ENCODE measurements at places on chromosomes 12 and 14.
A peak's percentile ranks its signal among the peaks of the same experiment; 100 is the strongest.

- DNase-seq = peak; percentile 46
These were observed 2.0 kb upstream of the CCDC63 start for GRCh38 chr12:110844551-110845338.

GRCh38 chr12:95633732-95634465 lies 82.6 kb upstream of the USP44 start:
- DNase-seq = peak; percentile 91

DNA sequence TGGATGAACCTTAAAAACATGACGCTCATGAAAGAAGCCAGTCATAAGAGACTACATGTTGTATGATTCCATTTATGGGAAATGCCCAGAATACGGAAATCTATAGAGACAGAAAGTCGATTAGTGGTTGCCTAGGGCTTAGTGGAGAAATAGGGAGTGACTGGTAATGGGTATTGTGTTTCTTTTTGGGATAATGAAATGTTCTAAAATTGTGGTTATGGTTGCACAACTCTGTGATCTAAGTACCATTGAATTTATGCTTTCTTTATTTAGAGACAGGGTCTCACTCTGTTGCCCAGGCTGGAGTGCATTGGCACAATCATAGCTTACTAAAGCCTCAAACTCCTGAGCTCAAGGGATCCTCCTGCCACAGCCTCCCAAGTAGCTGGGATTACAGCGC lies 8.0 kb downstream of the RBMS2 start:
- DNase-seq = no peak

DNA sequence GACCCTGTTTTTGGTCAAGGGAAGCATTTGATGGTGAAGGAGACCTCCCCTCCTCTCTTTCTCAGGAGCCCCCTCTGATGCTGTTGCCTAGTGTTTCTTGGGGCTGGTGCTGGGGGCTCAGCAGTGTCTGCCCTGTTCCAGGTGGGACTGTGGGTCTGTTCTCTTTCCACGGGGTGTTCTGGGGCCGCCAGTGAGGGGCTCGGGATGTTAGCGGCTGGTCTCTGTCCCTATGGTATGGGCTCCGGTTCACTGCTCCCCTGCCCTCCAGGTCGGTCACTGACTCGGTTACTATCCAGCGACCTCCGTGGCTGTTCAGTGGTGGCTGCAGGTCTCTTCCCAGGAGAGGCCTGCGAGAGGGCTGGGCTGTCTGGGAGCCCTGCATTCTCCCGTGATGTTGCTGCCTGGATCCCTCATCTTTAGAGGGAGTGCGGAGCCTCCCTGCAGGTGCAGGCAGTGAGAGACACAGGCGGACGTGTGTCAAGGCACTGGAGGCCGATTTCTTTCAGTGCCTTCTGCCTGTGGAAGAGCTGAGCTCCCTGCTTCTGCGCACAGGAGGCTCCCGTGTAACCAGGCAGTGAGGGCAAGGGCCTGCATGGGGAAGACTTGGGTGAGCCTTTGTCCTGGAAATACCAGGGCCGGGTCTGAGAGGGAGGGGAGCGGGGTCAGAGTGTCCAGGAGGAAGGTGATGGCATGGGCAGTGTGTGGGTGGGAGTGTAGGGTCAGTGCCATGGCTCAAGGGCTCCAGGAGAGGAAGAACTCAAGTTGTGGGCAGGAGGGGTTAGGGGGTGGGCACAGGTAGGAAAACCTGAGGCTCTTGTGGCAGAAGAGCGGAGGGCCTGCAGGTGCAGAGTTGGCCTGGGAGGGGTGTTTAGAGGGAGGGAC lies 362.6 kb downstream of the TMEM121 start:
- no peak for DNase-seq

GRCh38 chr14:81561084-81561775 lies 27.6 kb upstream of the SEL1L start:
- peak; percentile 95 for DNase-seq

GRCh38 chr12:14988035-14988434 lies 15.2 kb downstream of the PDE6H start:
- no peak for DNase-seq

DNA sequence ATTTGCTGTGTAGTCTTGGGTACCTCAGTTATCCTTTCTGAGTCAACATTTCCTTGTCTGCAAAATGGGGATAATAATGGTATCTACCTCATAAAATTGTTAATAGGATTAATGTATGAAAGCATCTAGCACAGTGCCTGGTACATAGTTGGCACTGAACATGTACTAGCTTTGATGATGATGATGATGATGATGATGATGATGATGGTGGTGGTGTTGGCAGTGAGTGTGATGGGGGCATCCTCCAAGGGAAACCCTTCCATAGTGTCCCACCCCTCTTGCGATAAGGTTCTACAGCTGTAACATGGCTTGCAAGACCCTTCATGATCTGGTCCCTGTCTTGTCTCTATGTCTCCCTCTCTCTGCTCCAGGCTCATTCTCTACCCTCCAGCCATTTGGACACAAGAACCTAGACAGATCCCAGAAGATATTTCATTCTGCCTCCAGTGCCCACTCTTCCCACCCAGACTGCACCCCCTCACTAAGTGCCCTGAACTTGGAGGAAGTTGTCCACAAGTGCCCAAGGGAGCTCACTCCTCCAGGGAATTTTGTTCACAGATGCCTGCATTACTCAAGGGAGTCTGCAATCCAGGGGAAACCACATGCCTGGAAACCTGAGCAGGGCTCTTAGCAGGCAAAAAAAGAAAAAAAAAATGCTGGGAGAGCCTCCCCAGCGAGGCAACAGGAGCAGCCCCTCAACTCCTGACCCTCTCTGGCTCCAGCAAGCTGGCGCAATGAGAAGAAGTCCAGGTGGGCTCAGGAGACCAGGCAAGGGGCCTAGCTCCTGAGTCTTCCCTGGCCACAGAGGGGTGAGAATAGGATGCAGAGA lies 10.1 kb upstream of the BDKRB1 start:
- peak; percentile 68 for DNase-seq

DNA sequence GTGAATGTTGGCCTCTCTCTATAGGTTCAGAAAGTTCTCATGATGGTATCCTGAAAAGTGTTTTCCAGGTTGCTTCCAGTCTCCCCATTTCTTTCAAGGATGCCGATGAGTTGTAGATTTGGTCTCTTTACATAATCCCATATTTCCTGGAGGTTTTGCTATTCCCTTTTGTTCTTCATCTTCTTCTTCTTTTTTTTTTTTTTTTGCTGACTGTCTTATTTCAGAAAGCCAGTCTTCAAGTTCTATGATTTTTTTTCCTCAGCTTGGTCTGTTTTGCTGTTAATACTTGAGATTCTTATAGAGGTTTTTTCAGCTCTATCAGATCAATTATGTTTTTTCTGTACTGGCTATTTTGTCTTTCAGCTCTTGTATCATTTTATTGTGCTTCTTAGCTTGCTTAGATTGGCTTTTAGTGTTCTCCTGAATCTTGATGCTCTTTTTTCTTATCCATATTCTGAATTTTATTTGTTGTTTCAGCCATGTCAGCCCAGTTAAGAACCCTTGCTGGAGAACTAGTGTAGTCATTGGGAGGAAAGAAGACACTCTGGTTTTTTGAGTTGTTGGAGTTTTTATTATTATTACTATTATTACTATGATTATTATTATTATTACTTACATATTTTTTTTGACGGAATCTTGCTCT lies 124.4 kb downstream of the FUT8 start:
- DNase-seq = no peak

DNA sequence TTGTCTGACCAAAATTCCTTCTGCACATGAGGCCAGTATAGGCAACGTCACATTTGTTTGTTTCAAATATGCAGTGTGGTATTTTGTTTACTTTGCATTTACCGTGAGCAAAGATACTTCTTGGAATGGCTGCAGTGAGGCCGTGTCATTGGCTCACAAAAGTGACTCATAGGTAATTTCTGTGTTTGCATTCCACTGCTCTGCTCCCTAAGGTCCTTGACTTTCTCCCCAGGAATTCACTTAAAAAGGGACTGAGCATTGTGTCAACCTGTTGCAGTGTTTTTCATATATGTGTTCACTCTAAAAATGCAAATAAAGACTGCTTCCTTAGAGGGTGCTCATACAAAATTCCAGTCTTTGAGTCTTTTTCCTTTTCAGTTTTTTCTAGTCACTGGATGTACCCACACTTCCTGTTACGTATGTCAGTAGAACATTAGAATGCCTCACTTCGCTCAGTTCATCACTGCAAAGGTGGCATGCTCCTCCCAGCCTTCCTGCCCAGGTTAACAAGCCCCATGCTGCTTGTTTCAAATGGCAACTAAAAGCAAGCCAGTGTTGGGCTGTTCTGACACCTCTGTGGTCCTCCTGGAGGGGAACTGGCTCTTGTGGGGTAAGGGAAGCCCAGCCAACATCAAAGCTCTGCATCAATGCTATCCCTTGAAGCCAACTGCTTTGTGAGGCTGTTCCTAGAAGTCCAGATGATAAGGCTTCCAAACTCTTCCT lies 9.1 kb downstream of the C12orf76 start:
- DNase-seq = peak; percentile 96

DNA sequence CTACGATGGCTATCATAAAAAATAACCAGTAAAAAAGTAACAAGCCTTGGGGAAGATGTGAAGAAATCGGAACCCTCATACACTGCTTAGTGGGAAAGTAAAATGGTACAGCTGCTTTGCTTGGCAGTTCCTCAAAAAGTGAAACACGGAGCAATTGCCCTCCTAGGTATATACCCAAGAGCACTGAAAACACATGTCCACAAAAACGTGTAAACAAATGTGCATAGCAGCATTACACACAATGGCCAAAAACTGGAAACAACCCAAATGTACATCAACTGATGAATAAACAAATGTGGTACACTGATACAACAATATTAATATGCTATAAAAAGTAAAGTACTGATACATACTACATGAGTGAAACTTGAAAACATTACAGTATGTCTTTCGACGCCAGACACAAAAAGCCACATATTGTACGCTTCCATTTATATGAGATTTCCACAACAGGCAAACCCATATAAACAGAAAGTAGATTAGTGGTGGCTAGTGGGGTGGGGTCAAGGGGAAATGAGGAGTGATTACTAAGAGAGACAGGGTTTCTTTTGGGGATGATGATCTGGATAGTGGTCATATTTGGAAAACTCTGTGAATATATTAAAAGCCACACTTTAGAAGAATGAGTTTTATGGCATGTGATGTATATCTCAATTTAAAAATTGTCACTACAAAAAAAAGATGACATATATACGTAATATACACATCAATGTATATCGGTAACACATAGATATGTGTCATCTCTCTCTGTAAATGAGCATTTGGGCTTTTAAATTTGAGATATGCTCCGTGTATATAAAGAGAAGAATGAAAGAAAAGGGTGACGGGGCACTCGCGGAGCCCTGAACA lies 996 bp downstream of the SLC41A2 start:
- no peak for DNase-seq

- no peak for DNase-seq
These were observed 22.1 kb downstream of the ACVR1B start for GRCh38 chr12:51973560-51973959.

GRCh38 chr14:38883127-38883526 lies 219.9 kb downstream of the SEC23A start:
- DNase-seq = no peak

DNA sequence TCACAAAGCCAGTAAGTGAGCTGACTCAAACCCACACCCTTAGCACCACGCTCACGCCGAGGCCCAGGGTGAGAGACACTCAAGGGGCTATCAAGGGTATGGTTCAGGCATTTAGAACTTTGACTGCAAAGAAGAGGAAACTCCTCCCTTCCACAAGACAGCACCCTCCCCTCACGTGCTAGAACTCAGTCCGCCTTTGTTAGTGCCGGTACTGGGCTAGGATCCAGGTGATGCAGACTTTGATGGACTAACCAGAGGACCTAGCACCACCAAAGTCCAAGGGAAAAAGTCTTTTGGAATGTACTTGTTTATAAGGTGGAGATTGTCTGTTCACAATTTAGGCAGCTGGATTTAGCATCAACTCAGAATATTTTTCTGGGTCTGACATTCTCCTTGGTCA lies 33.7 kb downstream of the VWF start:
- peak; percentile 46 for DNase-seq

GRCh38 chr14:89626233-89626806 lies 209.3 kb upstream of the FOXN3 start:
- peak; percentile 52 for DNase-seq

GRCh38 chr12:62192903-62193250 lies 67.3 kb upstream of the USP15 start:
- no peak for DNase-seq

GRCh38 chr14:63288853-63289252 lies 29.9 kb downstream of the GPHB5 start:
- no peak for DNase-seq

DNA sequence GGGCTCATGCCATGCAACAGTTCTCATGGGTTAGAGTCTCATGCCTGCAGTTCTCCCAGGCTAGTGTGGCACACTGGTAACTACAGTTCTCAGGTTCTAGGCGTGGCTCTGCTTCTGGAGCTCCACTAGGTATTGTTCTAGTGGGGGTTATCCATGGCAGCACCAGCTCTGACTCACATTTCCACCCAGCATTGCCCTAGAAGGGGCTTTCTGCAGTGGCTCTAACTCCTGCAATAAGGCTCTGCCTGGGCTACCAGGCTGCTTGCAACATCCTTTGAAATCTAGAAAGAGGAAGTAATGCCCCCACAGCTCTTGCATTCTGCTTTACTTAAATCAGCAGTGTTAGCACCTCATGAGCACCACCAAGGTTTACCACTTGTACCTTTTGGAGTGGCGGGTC lies 220.3 kb upstream of the ARID2 start:
- DNase-seq = peak; percentile 36

DNA sequence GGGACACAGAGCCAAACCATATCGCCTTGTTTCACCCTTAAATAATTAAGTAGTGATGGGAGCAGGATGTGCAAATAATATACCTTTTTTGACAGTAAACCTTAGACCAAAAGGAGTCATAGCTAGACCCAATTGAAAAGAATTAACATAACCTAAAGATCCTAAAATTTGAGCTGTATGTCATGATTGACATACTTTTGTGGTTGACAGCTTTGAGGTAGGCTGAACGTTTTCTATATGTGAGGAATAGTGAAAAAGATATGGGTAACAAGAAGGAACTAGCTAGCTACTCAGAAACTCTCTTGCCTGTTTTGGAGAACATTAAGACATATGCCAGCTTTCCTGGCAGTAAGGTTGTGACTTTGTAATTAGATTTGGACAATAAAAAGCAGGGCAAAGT lies 320.6 kb downstream of the KCNC2 start:
- DNase-seq = no peak

DNA sequence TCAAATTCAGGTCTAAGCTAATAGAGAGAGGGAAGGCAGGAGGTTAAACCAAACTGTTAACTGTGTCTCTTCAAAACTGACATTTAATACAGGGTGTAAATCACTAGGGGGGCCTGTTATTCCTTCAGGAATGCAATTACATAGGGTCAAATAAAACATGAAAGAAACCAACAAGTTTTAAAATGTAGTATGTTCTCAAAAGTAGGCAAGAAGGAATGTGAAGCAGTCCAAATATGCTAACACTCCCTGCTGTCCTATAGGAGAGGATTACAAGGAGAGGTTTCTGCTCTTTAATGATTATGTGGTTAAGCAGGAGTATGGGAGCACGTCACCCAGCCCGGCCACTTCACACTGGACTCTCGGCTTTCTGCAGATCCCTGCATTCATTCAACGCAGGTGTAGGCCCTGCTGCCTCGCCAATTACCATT lies 42.5 kb upstream of the BMP4 start:
- DNase-seq = no peak

GRCh38 chr14:65373016-65373670 lies 39.4 kb upstream of the FUT8 start:
- DNase-seq = no peak

All from bronchial epithelial cell (primary cell).